ENCODE measurements at places on chromosomes 1 and 21.

DNA sequence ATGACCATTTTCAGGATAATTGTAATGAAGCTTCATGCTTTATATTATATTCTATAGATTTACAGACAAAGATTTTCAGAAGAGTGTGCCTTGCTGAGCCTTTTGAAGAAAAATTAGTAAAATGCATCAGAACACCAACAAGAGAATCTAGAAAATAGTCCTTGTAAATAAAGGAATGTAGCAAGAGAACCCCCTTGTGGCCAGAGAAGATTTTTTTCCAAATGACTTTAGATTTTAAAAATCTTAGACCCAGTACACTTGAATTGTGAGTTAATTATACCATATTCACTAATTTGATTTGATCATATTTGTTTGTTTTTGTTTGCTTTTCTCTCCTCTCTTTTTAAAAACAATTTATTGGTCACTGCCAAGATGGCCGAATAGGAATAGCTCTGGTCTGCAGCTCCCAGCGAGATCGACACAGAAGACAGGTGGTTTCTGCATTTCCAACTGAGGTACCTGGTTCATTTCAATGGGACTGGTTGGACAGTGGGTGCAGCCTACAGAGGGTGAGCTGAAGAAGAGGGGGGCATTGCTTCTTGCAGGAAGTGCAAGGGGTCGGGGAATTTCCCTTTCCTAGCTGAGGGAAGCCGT, 12.8 kb upstream of the IFI44L start:
- no peak for DNase-seq

DNA sequence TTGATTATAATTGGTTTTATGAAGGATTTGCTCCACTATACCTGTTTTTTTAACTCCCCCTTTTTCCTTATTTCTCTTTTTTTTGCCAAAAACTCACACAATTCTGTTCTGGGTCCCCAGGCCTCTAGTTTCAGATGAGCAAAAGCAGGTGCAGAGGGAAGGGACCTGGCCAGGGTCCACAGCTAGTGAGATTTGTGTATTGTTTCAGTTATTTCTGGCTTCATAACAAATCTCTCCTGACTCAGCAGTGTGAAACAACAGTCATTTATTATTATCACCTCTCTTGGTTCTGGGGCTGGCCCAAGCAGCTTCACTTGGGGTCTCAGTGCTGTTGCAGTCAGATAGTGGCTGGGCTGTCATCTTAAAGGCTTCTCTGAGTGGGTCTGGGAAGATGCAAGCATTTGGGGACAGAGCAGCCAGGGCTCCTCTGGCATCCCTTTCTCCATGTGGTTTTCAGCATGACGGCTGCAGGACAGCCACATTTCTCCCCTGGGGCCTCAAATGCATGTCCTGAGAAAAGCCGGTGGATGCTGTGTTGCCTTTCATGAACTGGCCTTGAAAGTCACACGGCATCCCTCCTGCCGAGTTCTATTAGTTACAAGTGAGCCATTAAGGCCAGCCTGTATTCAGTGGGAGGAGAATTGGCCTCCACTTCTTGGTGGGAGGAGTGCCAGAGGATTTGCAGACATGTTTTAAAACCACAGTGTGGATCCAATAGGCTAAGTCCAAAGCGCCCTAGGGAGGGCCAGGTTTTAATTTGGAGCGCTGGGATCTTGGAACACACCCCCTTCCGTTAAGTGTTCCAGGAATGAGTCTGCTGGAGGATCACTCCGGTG, 137.1 kb downstream of the CAMTA1 start:
- no peak for DNase-seq

DNA sequence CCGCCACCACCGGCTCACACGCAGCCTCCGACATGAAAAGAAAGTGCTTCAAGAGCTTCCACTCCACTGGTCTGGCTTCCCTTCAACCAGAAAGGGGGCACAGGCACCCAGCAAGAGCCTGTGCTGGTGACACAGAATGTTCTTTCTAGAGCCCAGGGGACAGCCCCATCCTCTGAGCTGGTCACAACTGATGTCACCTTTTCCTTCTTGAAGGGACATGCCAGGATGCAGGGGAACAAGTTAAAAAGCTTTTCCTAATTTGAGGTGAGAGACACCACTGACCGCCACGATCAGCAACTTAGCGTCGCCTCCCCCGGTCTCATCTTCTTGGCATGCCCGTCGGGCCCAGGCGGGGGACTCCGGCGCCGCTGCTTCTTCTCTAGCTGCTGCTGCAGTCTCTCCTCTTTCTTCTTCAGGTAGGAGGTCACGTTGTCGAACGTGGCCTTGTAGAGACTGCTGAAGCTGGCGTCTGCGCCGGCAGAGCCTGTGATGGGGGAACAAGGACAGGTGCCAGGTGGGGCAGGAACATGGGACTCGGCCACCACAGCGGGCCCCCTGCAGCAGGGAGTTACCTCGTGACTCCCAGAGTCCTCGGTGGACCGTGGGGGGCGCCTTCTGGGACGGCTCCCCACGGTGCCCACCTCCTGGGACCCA, 29.5 kb downstream of the WDR4 start:
- no peak for DNase-seq

DNA sequence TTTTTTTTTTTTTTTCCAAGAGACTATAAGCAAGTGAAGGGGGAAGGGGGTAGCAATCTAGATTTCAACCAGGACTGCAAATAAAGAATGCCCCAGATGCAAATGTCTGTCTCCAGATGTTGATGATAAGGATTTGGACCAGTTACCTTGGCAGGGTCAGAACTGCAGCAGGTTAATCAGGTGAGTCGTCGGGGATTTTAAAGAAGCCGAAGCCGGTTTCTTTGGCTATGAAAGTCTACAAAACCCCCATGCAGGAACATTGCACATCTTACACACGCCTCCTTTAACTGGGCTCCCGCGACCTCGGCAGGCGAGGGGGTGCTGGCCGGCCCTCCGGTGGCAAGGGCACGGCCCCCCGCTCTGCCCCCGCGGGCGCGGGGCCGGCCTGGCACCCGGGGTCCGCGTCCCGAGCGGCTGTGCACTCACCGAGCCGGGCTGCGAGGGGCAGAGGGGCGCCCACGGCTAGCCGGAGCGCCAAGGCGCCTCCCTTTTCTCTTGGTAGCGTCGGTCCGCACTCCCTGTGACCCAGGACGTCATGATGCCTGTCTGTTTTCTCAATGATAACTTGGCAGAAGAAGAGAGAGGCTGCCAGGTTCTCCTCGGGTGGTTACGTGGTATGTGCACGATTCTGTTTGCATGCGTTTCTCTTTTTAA, 366.3 kb upstream of the ESRRG start:
- no peak for DNase-seq

GRCh38 chr1:85445906-85446305, 19.1 kb downstream of the DDAH1 start:
- no peak for DNase-seq

DNA sequence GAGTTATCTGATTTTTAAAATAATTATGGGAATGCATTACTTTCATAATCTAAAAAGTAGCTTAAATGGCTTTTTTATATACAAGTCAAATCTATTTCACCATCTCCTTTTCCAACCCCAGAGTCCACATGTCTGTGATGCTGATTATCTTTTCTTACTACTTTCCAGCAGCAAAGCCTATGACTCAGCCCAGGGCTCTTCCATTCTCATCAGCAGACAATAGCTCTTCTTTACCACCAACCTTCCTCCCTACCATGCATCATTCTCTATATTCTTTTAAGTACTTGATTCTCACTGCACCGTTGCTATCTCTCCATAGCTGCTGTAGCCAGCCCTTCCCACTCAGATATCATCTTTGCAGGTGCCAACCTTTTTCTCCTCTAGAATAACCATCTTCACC, 61.3 kb downstream of the OVGP1 start:
- DNase-seq = no peak

DNA sequence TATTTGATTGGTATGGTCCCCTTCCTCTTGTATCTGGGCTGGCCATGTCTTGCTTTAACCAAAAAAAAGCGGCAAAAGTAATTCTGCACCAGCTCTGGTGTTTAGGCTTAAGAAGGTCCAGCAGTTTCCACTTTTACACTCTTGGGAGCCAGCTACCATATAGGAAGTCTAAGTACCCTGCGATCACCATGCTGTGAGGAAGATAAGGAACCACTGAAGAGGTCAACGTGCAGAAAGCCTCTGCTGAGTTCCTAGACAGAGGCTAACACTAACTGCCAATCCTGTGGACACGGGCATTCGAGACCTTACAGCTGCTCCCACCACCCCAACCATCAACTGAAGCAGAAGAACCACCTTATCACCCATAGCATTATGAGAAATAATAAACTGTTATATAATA, 331.4 kb downstream of the VAV3 start:
- no peak for DNase-seq

- no peak for DNase-seq
These were observed 29.6 kb upstream of the LRRC8D start for GRCh38 chr1:89791064-89791726.

Measured in naive B cell (primary cell).